ENCODE measurements at places on chromosomes 16 and 17.

DNA sequence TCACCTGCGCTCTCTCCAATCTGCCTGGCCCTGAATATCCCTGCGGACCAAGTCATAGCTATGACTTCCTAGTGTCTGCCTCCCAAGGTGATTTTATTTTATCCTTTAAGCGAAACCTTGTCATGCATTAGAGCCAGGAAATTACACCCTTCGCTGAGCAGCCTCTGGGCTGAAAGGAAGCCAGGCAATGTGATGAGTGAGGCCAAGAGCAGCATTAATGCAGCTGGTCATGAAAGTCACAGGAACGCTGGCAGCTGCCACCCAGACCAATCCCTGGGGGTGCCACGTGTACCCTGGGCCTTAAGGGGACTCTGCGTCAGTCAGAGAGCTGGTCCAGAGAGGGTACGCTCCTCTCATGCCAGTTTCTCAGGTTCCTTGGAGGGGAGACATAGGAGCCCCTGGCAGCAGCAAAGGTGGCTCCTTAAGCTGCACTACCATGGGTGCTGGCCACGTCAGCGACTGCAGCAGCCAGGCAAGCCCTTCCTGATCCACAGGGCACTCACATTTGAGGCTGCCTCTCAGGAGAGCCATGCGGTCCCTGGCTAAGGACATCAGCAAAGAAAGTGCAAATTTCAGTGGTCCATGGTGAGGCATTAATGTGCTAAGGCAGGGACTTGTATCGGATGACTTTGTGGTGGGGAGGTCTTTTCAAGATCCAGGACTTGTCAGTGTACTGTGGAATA, 42.7 kb upstream of the WSCD1 start:
- no peak for DNase-seq

- no peak for DNase-seq
Observed at GRCh38 chr16:87740441-87740840, 25.3 kb downstream of the KLHDC4 start.

DNA sequence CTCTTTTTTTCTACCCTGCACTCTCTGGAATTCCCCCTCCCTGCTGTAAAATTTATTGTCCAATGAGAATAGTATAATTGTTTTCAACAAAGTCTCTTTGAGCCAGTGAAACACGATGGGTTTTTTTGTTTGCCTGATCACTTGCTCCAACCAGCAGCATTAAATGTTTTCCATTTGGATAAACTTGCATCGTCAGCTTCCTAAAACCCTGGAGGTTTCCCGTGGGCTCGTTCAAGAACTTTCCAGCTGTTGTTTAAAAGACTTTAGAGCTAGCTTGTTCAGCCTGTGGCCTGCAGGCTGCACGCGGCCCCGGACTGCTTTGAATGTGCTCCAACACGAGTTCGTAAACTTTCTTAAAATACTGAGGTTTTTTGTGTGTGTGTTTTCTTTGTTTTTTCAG, 14.9 kb downstream of the NAGPA start:
- no peak for DNase-seq

DNA sequence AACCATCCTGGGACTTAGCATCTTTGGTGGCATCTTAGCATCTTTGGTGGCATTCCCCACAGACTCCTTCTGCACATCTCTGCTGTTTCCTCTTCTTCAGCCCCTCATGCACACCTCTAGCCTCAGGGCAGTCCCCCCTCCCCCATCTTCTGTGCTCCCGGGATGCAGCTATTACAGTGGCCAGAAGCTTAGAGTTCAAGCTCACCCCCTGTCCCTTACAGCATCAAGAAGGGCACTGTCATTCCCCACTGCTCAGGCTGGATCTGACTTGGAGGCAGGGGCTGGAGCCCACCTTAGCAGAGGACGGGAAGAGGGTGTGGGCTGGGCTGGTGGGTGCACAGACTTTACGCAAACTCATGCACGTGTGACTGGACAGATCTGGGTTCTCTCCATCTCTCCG, 650 bp downstream of the EPN3 start:
- DNase-seq: no peak

DNA sequence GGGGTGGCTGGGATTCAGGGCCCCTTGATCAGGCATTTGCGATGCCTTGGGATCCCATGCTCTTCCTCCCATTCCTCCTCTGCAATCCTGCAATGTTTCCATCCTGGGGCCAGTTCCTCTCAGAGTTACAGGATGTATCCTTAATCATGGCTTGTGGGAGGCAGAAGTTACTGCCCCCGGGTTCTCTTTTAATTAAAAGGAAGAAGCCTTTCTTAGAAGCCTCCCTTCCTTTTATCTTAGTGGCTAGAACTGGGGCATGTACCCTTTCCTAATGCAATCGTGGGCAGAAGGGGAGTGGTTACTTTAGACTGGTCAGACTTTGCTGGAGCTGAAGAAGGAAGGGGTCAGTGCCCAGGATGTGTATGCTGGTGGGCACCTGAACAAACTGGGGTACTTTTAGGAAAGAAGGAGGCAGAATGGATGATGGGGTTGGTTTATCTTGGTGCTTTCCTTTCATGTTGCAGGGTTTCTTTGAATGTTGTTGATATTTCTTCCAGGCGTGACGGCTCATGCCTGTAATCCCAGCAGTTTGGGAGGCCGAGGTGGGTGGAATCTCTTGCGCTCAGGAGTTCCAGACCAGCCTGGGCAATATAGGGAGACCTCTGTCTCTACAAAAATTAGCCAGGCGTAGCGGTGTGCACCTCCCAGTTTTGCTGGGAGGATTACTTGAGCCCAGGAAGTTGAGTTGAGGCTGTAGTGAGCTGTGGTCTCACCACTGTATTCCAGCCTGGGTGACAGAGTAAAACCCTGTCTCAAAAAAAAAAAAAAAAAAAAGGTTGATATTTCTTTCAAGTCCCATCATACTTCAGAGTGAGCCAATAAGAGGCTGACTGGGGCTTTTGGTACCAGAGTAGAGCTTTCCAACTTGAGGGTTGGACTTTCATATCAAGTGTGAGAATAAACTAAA, 13.2 kb upstream of the SPN start:
- DNase-seq: no peak

DNA sequence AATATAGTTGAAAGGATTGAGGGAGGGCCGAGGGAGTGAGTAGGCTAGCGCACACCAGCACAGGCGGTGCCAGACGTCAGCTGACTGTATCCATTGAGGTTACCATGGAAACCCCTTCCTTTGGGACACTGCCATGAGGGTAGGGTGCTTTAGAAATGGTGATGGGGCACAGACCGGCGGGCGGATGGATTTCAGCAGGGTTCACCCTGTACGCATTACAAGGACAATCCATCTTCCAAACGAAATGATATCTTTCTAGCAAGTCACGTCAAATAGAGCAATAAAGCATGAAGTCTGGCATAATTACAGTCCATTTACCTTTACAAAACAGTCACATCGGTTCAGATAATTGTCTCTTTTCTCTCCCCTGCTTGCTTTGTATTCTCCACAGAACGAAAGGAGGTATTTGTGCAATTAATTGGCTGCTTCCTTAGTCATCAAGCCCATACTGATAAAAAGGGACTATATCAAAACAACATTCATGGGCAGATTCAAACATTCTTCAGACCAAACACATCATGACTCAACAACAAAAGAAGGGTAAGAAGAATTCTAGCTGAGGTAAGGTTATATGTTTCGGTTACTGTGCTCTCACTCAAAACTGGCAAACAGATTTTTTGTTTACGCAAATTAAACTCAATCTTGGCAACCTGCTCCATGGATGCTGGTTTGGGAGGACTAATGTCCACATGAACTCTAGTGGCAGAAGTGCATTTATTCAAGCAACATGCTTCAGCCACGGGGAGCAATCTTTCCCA, 140.6 kb downstream of the CDK5R1 start:
- no peak for DNase-seq

GRCh38 chr17:76843703-76844484, 24.3 kb upstream of the MGAT5B start:
- no peak for DNase-seq

DNA sequence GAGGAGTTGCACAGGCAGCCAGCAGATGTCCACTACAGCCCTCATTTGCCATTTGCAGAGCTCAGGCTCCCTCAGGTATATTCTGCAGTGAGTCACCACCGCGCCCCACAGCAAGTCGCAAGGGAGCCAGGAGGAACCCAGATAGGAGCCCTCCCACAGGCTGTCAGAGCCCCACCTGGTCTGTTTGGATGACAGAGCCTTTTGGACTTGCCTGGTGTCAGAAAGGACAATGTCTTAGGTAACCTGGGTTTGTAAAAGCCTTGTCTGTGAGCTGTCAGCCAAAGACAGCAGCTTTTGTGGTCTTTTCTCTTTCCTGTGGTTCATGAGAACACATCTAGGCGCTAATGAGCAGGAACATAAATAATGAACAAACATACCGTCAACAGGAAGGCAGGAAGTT, 70.9 kb downstream of the GNAO1 start:
- no peak for DNase-seq

DNA sequence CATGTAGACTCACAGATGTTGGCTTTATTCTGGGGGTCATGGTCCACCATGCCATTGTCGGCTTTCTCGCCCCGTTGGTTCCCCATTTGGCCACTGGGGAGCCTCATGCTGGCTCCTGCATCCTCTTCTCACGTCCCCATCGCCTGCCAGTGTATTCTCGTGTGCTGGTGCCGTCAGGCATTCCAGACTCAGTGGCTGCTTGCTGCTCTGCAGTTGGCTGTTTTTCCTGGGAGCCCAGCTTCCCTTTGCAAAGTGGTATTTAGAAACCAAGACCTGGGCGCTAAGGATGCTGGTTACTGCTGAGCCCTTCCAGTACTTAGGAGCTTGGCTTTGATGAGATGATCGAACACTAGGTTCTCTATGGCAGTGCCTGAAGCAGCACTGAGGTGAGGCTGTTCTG, 19.1 kb downstream of the CRAMP1 start:
- DNase-seq: no peak

Measured in stimulated activated CD8-positive, alpha-beta memory T cell treated with anti-CD3 and anti-CD28 coated beads, Interleukin-4, amount 100 ng/mL, for 1 hour (primary cell).